ENCODE measurements at places on chromosomes 2 and 18.

GRCh38 chr2:134397146-134397896 lies 143.4 kb downstream of the MGAT5 start:
- no peak for DNase-seq

DNA sequence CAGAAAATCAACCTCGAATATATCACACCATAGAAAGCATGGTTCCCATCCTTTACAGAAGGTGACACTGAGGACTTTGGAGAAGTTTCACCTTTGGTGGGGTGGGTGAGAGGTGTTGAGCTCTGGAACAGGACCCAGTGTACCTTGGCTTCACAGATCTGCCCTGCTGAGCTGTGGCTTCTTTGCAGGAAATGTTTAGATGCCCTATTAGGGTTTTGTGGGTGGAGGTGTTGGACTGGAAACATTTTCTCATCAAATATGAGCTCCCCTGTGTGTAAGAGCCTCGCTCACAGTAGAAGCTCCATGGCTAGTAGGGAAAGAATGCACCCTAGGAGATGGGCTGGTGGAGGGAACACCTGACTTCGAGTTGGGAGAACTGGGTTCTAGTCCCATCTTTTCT lies 55.6 kb downstream of the RPL37A start:
- no peak for DNase-seq

DNA sequence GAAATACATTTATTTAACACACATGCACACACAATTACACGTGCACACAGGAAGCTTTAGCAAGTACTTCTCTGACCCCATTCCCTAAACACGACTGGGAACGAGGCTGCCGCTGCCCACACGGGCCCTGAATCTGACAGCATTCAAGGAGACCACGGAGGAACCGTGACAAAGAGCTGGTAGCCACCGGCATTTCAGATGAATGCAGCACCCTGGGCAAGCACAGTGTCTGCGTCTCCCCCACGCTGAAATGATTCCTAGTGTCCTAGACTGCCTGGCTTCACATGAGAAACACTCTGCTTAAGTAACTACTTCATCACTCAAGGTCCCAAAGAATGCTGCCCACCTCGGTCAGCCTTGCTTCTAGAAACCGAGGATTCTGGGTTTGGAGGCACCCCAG lies 95.0 kb downstream of the HDAC4 start:
- DNase-seq = no peak

GRCh38 chr2:236359426-236360045 lies 95.3 kb upstream of the ASB18 start:
- no peak for DNase-seq

- DNase-seq = no peak
Observed at GRCh38 chr2:119025013-119025412, 83.0 kb downstream of the MARCO start.

- no peak for DNase-seq
Observed at GRCh38 chr2:81481242-81481993, 1176.9 kb upstream of the LRRTM1 start.

DNA sequence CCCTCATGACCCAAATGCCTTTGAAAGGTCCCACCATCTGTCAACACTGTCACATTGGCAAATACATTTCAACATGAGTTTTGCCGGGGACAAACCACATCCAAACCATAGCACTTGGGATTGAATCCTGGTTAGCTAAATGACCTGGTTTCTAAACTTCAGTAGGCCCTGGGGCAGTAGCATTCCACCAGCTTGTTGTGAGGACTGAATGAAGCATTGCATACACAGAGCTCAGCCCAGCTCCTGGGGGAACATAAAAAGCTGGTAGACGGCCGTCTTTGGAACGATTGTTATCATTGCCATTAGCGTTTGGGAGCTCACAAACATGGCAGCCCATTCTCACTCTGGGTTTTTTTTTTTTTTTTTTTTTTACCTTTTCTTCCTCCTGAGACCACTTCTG lies 57.5 kb upstream of the CXCR4 start:
- no peak for DNase-seq

DNA sequence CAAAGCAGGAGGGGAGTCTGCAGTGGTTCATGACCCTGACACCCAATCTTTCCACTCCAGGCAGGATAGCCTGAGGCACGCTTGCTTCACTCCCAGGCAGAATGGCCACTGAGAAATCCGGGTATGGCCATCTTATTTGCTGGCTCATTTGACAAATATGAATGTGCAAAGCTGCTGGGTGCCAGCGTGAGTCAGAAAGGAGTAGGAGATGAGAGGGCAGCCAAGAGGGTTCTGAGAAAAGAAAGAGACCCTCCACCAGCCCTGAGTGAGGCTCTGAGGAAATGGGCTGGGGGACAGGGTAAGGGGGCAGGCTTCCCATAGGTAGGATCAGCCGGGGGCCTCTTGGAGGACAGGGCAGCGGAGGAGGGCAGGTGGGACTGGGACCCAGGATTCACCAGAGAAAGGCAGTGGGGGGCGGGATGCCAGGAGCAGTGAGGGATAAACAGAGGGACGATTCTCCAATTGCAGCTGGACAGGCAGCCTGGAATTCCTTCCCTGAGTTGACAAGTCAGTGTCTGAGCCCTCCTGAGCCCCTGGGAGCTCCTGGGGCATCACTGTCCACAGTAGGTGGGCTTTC lies 15.2 kb downstream of the RAMP1 start:
- DNase-seq = no peak

DNA sequence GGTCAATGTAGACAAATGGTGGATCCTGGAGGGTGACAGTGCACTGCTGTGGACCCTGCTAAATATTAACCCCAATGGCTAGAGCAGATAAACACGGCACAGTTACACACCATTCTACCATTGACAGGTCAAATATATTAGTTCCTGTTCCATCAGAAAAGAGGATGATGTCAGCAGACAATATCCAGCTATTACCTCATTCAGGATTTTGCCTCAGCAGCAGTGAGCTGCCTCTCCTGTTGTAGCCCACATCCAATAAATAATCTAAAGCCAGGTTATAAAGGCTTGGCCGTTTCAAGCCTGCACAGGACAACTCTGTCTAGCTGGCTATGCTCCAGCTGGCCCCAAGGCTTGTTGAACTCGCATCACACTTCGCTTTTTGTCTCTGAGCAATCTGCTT lies 31.6 kb upstream of the NETO1 start:
- DNase-seq = no peak

- no peak for DNase-seq
Observed at GRCh38 chr2:120442541-120442922, 96.6 kb downstream of the INHBB start.

- no peak for DNase-seq
Observed at GRCh38 chr2:224110811-224111210, 71.7 kb upstream of the SERPINE2 start.

GRCh38 chr2:43360137-43360536 lies 133.7 kb upstream of the ZFP36L2 start:
- DNase-seq = no peak

GRCh38 chr2:83705146-83705545 lies 753.9 kb downstream of the SUCLG1 start:
- DNase-seq = no peak

GRCh38 chr2:46564811-46565241 lies 85.5 kb downstream of the TMEM247 start:
- no peak for DNase-seq

DNA sequence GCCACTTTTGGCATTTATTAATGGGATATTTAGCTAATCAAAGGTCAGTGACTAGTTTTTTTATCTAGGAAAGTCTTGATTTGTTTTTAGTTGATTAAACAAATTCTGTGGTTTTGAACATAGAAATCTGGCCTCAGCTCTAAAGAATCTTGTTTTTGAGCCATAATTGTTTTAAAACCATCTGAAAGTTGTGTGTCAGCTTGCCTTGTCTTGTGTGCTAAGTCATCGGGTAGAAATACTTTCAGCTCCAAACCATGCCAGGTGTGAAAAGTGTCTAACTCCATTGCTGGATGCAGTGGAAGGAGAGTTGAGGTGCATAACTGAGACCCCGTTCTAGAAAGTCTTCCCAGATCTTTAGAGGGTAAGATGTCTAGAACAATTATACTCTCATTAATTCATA lies 22.7 kb downstream of the FARP2 start:
- no peak for DNase-seq

DNA sequence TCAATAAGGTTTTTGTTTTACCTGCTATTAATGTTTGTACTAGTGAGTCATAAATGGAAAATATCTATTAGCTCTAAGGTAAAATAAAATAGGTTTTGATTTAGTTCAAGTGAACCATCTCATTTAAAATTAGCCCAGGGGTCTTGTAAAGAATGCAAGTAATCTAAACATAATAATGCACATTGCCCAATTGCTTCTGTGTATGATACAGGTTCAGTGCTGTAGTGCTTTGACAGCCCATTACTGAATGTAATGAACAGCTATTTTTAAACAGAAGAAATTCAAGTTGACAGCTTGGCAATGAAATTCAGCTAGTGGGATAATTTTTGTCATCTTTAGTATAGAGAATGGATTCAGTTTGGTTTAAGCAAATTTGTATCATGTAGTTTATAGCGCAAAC lies 91.5 kb downstream of the CAMKMT start:
- no peak for DNase-seq

GRCh38 chr18:41965634-41966255 lies 10.7 kb downstream of the PIK3C3 start:
- no peak for DNase-seq

DNA sequence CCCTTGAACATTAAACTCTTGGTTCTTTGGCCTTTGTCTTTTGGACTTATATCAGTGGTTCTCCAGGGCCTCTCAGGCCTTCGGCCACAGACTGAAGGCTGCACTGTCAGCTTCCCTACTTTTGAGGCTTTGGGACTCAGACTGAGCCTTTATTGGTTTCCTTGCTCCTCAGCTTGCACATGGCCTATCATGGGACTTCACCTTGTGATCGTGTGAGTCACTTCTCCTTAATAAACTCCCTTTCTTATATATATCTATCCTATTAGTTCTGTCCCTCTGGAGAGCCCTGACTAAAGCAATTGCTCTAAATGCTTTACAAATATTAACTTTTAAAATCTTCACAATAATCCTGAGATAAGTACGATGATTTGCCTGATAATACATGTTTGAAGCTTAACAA lies 353.6 kb upstream of the TRIB2 start:
- no peak for DNase-seq

- DNase-seq = no peak
Observed at GRCh38 chr2:182949572-182950189, 83.2 kb upstream of the FRZB start.

GRCh38 chr18:697800-698199 lies 14.6 kb downstream of the ENOSF1 start:
- DNase-seq = no peak

DNA sequence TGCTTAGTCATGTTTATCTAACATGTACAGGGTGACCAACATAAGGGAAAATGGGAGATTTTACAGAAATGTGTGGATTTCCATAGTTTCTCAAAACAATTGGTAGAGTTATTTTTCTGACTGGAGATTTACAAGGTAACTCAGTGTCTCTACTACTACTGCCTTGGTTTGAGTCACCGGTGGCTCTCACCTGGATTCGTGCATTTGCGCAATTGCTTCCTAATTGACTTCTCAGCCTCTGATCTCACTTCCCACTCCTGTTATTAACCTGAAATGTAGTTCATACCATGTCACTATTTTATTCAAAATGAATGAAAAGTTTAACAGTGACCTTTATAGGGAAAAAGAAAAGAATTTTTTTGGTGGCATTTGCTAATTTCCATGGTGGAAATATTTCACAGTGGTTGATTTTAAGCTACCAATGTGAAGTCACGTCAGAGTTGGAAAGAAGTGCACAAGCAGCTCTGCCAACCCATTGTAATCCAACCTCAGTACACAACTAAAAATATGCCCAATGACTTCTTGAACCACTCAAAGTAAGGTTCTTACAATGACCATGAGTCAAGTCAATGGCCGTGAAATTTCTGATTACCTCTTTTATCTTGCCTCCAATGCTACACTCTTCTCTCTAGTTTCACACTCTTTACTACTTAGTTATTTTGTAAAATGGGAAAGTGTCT lies 94.0 kb downstream of the NYAP2 start:
- no peak for DNase-seq

- DNase-seq = no peak
Observed at GRCh38 chr2:7111626-7112025, 194.4 kb downstream of the RNF144A start.

DNA sequence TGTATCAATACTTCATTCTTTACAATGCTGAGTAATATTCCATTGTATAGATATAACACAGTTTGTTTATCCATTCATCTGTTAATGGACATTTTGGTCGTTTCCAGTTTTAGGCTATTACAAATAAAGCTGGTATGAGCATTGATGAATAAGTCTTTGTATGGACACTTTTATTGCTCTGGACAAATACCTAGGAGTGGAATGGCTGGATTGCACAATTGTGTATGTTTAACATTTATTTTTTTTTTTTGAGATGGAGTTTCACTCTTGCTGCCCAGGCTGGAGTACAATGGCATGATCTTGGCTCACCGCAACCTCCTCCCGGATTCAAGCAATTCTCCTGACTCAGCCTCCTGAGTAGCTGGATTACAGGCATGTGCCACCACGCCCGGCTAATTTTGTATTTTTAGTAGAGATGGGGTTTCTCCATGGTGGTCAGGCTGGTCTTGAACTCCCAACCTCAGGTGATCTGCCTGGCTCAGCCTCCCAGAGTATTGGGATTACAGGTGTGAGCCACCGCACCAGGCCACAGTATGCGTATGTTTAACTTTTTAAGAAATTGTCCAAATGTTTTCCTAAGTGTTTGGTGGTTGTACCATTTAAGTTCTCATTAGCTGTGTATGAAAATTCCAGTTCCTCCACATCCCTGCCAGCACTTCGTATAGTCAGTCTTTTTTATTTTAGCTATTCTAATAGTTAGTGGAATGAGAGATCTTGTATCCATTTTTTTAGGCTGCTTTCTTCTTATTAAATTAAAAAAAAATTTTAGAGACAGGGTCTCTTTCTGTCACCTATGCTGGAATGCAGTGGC lies 194.9 kb upstream of the HAAO start:
- no peak for DNase-seq

- no peak for DNase-seq
Observed at GRCh38 chr2:225340923-225341322, 58.6 kb upstream of the NYAP2 start.

GRCh38 chr2:99338029-99338585 lies 918 bp downstream of the EIF5B start:
- DNase-seq = no peak

- no peak for DNase-seq
Observed at GRCh38 chr2:206164261-206164862, 4.7 kb downstream of the EEF1B2 start.

DNA sequence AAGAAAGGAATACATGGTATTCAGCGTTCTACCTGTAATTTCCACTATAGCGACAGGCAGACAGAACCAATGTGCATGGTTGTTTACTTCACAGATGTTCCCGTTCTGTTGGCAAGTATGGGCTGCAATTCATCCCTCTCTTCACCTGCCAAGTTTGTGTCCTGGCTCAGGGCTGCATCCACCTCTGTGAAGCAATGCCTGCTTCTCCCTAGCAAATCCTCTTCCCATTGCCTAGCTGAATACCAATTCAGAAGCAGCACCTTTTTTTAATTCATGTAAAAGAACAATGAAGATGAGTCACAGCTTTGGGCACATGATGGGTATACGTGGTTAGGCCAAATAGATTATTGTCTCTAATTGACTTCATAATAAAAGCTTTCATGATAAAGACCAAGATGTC lies 54.7 kb upstream of the LRATD1 start:
- no peak for DNase-seq
